Esophagus squamous epithelium (tissue), 5 donors: ENCODE measurements at places on chromosomes 3 and 15.

- no peak for DNase-seq
These were observed 3.5 kb upstream of the SSR3 start for GRCh38 chr3:156558389-156558788.

DNA sequence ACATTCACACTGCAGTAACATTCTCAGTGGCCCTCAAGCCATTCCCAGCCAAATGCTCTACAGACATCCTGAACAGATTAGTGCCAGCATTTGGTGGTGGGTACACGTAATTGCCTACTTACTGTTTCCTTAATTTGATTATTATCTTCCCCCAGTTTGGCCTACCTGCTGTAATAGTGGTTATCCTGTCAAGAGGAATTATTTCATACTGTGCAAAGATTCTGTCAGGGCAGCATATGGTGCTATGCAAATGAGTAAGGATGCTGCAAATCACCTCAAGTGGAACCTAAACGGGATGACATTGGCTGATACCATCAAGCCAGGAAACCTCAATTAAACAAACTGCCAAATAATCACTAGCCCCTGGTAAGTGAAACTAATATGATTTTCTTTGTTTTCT lies 88.7 kb downstream of the SEMA6D start:
- no peak for DNase-seq

- no peak for DNase-seq
These were observed 223.4 kb downstream of the NR2F2 start for GRCh38 chr15:96553931-96554330.

GRCh38 chr15:67358391-67358790 lies 103.8 kb downstream of the IQCH start:
- DNase-seq = no peak
